ENCODE measurements at places on chromosomes 2 and 18.

GRCh38 chr2:173942861-173943523 is 22.2 kb downstream of the SP3 start:
- DNase-seq = no peak

DNA sequence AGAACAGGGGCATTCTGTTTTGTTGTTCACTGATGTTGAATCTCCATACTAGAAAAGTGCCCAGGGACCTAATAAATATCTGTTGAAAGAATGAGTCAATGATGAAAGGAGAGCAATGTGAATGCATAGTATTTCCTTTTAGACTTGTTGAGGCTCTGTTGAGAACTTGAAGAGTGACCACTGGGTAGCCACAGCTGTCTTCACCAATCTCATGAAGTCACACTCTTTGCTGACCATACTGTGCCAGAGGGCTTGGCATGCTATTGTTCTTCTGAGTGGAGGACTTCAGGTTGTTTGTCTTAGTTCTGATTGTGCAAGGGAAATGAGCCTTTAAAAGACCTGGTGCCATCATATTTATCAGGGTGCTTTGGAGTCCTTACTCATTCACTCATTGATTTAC is 41.6 kb upstream of the NT5C1B start:
- no peak for DNase-seq

DNA sequence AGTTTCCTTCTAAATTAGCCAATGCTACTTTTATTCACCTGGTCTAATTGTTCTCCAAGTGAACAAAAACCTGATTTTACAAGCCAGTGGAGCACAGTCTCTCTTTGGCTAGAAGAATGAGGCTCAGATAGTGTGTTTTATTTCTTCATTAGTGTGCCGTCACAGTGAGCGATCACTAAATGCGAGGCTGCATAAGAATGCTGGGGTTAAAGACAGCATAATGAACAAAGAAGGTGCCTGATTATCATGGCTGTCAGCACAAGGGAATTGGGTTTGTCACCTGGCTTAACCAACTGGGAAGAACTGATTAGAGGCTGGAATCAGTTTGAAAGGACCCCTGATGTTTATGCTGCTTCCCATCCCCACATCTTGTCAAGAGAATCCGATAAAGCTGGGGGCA is 76.4 kb downstream of the EPHA4 start:
- DNase-seq = no peak

DNA sequence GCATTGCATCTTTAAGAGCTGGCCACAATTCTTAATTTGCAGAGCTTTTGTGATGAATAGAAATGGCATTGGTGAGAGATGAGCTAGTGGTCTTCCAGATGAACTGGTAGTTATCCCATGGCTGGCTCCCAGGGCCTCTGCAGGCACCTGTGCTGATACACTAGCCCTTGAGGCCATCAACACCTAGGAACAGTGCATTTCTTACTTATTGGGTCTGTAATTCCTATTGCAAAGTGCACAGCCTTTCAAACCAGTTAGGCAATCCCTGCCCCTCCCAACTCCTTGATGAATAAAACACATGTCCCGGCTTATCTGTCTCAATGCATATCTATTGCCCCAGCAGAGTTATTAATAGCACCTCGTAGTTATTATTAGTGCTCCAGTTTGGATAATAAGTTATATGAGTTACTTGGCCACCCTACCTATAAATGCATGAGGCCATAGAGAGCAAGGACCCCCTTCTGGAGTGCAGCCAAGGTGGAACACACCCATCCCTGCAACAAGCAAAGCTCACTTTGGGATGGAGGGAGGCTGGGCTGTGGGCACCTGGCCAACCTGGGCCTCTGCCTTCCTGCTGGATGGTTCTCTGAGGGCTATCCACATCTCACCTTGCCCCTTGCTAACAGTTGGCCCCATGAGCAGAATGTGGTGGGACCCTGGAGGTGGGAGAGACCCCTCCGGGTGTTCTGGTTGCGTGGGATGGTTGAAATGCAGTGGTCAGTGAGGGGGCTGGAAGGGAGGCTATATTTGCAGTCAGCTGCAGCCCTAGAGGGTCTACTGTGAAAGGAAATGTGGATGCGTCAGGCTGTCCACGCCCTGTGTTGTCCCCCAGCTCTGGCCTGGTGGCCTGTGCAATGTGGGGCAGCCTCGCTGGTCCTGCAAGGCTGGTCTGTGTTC is 455.9 kb upstream of the HS6ST1 start:
- no peak for DNase-seq

- no peak for DNase-seq
Observed at GRCh38 chr2:26251893-26252292, 7.2 kb downstream of the HADHB start.

All from activated T-cell treated with anti-CD3 and anti-CD28 coated beads for 4 hours (primary cell).